ENCODE measurements at places on chromosomes 16 and 17.

DNA sequence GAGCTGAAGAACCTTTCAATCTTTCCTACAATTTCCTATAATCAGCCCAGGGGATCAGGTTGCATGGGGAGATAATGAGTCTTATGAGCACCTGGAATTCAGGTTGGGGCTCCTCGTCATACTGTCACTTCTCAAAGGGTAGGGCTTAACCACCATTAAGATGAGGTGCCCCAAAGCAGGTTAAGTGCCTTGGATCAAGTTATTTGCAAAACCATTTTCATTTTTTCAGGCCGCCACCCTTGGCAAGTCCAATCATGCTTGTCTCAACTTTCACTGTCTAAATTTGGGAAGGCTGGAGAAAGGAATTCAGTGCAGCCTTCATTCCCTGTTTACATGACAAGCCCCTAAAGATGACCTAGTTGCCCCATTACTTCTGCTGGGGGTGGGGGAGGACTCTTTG is 44.9 kb upstream of the TANGO6 start:
- no peak for DNase-seq

GRCh38 chr16:84038469-84038868 is 4.1 kb downstream of the SLC38A8 start:
- DNase-seq, result no peak

- no peak for DNase-seq
These were observed 372.2 kb upstream of the CDH11 start for GRCh38 chr16:65494080-65494479.

DNA sequence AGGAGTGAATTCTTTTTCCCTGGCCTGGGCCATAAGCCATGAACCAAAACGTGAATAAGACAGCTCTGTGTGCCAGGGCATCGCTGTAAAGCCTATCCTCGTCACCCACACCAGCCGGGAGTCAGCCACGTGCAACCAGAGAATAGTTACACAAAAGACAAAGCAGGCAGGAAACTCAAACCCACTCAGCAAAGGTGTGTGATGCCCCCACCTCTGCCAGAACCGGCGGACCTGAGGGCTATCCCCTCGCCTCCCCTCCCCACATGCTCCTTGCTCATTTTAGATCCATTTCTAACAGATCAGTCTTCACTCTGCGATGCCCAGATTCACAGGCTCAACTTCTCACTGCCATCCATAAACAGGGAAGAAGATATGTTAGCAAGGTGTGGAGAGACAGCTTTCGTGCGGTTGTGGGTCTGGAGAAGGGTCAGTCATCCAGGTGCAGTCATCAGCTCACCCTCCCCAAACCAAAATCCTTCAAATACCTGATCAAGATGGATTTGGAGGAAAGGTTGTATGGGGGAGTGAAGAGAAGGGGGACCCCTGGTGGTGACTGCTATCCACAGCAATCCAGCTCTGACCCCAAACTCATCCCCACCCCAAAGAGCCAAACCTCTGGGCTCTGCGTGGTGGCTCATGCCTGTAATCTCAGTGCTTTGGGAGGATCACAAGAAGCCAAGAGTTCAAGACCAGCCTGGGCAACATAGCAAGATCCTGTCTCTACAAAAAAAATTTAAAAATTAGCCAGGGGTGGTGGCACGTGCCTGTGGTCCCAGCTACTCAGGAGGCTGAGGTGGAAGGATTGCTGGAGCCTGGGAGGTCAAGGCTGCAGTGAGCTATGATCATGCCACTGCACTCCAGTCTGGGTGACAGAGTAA is 219.2 kb downstream of the C16orf78 start:
- DNase-seq, result no peak
